ENCODE measurements at places on chromosomes 2 and 18.

GRCh38 chr2:160295519-160296207, 95.6 kb upstream of the ITGB6 start:
- DNase-seq: no peak

- peak; percentile 37 for DNase-seq
Measured at GRCh38 chr18:35376393-35376741, 770 bp downstream of the ZNF396 start.

- DNase-seq: no peak
Measured at GRCh38 chr2:171852366-171852888, 41.6 kb downstream of the SLC25A12 start.

DNA sequence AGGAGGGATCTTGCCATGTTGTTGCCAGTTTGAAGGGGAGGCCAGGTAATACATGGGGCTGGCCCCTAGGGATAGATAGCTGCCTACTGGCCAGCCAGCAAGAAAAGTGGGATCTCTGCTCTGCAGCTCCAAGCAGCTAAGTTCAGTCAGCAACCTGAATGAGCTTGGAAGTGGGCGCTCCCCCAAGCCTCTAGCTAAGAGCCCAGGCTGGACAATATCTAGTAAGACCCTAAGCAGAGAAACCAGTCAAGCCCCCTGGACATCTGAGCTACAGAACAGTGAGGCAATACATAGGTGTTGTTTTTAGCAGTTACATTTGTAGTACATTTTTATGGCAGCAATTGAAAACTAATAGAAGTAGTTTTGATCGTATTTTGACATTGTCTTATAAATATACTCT, 409.8 kb upstream of the SMIM21 start:
- no peak for DNase-seq

- no peak for DNase-seq
Measured at GRCh38 chr2:201507725-201508124, 56.2 kb downstream of the STRADB start.

DNA sequence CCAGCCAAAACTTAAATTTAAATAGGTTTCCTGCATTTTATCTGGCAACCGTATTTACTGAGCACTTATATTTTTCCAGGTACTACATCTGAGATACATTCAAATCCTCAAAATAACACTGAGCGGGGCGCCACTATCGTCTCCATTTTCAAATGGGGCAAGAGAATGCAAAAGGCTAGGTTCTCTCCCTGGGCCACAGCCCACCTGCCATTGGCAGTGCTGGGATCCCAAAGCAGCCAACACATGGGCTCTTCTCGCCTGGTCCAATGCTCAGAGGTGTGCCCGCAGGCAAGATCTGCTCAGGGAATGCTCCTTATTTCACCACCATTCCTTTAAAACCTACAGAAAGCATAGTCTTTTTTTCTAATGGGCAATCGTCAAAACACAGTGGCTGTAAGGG, 11.3 kb upstream of the ID2 start:
- DNase-seq: no peak

DNA sequence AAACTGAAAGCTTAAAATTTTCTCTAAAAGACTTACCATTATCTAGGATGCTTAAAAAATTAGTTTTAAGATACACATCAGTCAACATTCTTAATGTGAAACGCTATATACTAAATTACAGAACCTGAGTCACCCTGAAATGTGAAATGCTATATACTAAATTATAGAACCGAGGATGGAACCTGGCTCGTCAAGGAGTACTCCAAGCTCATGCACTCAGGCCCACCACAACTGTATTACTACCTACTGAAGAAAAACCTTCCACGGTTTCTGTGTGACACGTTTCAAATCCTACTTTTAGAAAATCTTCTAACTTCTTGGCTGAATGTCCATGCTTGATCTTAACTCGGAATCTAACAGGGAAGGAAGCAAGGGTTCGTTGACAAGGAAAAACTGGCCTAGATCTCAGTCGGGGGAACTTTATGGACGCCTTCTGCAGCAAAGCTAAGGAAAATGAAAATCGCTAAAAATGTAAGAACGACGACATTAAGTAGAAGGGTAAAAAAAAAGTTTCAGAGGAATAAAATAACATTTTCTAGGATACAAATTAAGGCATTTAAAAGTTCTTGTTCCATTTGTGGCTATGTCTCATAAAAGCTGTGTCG, 1.4 kb downstream of the PRKD3 start:
- DNase-seq: no peak

GRCh38 chr18:21056545-21056944, 55.1 kb downstream of the ROCK1 start:
- DNase-seq: no peak

DNA sequence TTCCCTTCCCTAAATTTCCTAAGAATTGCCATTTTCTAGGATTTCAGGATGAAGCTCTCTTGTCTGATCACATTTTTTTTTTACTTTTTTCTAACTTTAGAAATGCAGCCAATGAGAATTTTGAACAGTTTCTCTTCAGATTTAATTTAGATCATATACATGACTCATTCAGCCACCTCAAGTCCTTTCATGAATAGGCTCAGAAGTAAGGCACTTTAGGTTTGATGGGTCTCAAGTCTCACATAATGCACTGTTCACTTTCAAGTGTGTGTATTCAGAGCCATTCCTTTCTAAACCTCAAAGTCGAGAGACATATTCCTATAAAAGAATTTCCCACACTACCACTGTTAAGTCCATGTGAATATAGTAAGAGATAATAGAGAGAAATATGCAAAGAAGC, 614.1 kb upstream of the VRK2 start:
- DNase-seq: no peak

- DNase-seq: peak; percentile 46
Measured at GRCh38 chr18:45103319-45104048, 422.8 kb downstream of the SETBP1 start.

- DNase-seq: no peak
Measured at GRCh38 chr2:159873258-159873657, 75.2 kb upstream of the CD302 start.

GRCh38 chr18:62810682-62811081, 95.3 kb downstream of the PHLPP1 start:
- DNase-seq: no peak

DNA sequence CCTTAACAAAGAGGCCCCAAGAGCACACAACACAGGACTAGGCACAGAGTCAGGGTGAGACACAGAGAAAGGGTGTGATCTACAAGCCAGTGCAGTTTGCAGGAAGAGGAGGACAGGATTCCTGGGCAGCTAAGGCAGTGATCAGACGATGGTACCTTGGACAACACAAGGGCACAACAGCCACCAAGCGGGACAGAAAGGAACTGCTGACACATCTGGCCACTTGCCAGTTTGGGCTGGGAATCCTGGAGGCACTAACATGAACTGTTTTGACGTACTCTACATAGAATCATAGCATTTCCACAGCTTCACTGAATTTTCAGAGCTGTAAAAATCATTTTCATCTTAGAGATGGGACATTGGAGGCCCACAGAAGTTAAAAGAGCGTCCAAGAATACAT, 221.5 kb upstream of the SLC35G4 start:
- DNase-seq: no peak

- no peak for DNase-seq
Measured at GRCh38 chr2:79793006-79793405, 280.2 kb downstream of the CTNNA2 start.

- DNase-seq: no peak
Measured at GRCh38 chr18:74806073-74806472, 208.4 kb downstream of the ZNF407 start.

DNA sequence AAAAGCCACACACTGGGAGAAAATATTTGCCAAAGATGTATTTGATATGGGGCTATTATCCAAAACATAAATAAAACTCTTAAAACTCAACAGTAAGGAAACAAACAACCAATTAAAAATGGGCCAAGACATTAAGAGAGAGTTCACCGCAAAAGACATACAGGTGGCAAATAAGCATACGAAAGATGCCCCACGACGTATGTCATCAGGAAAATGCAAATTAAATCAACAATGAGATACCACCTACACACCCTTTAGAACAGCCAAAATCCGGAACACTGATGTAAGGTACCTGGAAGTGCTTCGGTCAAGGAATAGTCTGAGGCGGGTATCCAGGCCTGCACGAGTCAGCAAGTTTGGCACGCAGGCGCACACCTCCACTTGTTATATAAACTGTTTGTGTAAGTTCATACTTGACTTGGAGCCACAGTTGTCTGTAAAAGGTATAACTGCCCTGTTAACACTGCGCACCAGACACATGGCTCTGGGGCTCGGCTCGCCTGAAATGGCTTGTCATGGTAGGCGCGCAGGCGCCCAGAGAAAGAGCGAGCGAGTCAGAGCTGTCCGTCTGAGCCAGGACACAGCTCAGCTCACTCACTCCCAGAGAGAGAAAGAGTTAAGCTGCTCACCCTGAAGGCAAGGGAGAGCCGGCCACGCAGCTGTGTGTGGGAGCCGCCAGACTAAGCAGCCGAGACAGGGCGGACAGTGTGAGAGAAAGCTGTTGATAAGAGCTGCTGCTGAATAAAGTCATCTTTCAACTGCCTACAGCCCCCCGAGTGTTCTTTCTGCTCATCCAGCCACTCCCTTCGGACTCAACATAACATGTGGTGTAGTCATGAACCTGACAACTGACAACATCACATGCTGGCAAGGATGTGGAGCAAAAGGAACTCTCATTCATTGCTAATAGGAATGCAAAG, 87.3 kb downstream of the HNRNPLL start:
- no peak for DNase-seq

DNA sequence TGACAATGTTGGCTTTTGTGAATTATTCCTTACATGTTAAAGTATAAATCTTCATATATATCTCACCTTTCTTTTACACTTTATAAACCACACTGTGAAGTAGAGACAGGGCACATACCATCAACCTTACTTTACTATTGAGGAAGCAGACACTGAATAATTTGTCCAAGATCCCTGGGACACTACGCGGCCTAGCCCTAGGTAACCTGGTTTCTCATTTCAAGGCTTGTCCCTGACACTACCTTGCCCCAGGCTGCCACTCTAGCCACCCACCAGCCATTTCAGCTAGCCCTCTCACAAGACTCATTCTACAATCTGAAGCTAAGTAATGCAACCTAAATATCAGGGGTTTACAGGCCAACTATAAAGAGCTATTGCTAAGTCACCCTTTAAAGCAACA, 26.7 kb downstream of the CCDC93 start:
- DNase-seq: no peak

GRCh38 chr2:190649035-190649797, at the start of gene NAB1:
NAB1 (plus strand) TSS chr2:190649083; CDS start chr2:190659177, 10,094 bp downstream.
- DNase-seq: peak; percentile 69

- no peak for DNase-seq
Measured at GRCh38 chr2:117714745-117715417, 99.6 kb upstream of the DDX18 start.

- DNase-seq: no peak
Measured at GRCh38 chr2:132589111-132589830, 80.7 kb downstream of the LYPD1 start.

DNA sequence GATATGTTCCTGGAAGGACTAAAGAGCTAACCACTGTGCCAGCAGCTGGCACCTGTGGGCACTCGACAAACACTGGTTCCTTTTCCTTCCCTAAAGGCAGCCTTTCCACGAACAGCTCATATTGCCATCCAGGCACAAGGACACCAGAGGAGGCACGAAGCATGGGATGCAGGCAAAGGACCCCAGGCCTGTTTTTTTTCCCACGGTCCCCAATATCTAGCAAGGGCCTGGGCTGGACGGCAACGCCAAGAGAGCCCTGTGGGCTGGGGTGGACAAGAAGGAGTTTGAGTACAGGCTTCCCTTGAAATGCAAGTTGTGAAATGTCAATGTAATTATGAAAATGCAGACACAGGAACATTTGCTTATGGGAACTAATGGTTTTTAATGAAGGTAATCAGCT, 135.9 kb downstream of the CYP26B1 start:
- no peak for DNase-seq

DNA sequence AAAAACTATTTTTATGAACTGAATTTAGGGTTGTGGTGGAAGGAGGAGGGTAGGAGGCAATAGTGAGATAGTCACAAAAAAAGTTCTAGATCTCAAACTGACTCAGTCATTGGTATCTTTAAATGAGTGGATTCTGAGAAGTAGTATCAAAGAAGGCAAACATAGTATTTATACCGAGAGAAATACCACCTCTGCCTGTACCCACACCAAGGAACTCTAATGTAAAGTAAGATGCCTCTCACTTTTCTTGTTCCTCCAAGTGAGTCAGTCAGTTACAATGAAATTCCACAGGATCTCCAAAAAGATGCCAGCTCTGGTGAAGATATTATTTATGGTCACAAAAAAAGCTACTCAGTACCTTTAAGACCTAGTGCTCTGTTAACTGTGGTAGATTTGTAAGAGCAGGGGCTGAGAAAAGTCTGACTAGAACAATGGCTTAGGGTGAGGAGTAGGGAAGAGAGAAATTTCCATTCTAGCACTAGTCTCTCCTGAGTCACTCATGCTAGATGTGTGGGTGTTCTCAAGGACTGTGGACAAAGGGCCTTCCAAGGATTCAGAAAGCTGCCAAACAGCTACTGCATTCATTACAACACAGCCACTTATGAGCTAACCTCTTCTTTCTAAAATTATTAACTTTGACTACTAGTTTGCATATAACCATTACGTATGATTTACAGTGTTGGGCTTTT, 36.3 kb downstream of the YWHAQ start:
- DNase-seq: no peak

GRCh38 chr2:207131594-207131993, 34.2 kb downstream of the KLF7 start:
- no peak for DNase-seq

GRCh38 chr2:199977984-199978415, 22.6 kb downstream of the MAIP1 start:
- no peak for DNase-seq

DNA sequence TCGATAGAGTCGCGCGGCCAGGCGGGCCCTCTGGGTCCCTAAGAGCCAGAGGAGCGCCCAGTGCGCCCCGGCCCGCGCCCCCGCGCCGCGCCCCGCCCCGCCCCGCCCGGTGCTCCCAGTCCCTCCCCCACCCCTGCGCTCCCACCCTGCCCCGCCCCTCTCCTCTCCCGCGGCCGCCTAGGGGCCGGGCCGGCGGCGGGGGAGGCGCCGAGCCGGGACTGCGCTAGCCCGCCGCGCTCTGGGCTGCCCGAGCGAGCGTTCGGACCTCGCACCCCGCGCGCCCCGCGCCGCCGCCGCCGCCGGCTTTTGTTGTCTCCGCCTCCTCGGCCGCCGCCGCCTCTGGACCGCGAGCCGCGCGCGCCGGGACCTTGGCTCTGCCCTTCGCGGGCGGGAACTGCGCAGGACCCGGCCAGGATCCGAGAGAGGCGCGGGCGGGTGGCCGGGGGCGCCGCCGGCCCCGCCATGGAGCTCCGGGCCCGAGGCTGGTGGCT, at the start of gene GPC1:
TSS of gene GPC1 (plus strand) at position 207 of the 491 bp plus-strand sequence. CDS start at position 463, 256 bp downstream.
- DNase-seq: no peak

DNA sequence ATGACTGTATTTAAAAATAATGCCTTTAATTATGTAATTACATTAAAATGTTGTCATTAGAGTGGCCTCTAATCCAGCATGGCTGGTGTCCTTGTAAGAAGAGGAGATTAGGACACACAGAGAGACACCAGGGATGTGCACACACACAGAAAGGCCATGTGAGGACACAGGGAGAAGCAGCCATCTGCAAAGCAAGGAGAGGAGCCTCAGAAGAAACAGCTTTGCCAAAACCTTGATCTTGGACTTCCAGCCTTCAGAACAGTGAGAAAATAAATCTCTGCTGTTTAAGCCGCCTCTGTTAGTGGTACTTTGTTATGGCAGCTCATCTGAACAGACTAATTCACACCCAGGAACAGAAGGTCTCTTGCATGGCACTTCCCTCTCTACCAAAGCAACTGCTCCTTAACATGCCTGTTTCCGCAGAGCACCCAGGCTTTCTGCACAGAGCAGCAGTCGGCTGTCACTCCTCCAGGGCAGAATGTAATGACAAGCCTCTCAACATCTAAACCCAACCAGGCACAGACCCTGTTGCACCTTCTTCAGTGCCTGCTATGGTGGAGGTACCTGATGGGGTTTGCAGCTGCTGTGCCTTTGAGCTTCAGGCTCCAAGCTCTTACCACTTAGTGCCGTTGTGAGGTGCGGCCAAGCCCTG, 377.7 kb downstream of the TDRD15 start:
- no peak for DNase-seq

Data from memory B cell (primary cell).